ENCODE measurements at places on chromosomes 6 and 20.

- DNase-seq: no peak
These were observed 281.0 kb downstream of the TFAP2C start for GRCh38 chr20:56909918-56910714.

GRCh38 chr6:169158174-169158573 lies 95.5 kb downstream of the THBS2 start:
- no peak for DNase-seq

DNA sequence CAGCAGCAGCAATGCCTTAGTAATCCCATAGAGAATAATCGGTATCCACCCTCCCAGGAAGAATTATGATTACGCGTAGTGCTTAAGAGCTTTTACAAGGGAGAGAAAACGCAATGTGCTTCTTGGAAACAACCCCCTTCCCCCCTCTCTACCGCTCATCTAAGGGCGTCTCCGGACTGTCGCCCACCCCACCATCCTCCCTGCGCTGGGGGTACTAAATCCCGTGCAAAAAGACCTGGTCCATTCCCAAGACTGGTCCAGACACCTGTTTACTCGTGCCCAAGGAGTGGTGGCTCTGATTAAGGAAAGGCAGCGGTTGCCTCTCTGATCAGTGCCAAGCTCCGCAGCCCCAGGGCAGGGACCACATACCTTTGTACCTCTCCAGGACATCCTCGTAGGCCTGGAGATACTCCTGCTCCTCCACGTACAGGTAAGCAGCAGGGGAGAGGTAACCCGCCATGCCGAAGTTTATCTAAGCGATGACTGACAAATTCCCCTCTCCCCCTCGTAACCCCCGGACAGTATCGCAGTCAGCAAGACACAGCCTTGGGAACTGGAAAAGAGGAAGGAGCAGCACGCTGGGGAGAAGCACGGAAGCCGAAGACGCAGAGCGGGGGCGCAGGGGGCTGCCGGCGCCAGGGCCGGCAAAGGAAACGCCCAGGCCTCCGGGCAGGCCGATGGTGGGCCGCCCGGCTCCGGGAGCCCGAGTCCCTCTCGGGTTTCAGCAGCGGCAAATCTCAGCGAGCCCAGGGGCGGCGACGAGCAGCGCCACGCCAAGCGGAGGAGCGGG lies 112.0 kb upstream of the BEND6 start:
- no peak for DNase-seq

- no peak for DNase-seq
These were observed 296 bp downstream of the ADNP start for GRCh38 chr20:50930976-50931305.

DNA sequence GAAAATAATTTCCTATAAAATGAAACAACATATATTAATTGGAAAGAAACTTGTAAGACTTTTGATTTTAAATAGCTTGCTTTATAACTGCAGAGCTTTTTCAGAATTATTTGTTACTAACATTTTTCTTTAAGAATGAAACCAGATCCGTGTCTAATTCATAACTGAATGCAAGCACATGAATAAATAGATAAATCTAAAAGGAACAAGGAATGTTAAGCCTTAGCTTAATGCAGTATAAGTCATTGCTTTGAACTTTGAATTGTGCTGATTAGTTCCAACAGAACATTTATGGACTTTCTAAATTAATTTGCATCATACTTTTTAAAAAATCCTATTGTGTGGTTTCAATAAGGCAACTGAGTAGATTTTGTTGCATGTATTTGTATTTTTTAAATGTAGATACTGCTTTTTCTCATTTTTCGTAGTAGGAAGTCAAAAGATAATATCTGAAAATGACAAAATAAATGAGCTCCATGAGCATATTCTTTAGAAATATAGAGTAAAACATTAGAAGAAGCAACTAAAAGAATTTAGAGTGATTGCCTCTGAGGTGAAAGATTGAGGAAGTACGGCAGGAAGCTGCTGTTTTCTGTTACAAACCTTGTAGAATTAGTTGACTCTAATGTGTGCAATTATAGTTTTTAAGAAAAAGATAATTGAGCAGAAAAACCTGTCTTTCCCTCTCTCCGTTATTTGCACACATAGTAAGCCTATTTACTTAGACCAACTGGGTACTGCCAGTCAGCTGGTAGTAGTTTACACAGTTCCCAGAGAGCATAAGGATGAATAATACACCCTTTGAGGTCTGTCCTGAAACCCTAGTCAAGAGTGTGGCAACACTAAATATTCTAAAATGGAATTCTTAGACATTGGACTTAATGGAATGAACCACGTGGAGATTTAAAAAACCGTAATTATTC lies 32.6 kb upstream of the SLC35D3 start:
- no peak for DNase-seq

GRCh38 chr6:159312206-159312605 lies 143.0 kb downstream of the FNDC1 start:
- no peak for DNase-seq

DNA sequence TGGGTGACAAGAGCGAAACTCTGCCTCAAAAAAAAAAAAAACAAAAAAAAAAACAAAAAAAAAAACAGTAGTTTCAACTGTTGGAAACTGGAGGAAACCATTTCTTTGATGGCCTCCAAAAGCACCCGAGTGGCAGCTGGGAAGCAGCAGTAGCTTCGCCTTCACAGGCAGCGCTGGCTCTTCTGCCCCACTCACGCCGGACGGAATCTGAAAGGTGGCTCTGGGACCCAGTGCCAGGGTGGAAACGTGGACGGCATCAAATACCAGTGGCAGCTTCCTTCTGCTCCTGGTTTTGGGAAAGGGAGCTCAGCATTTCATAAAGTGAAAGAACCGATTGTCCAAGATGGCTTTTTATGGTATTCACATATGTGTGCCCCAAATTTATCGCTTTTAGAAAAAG lies 159.4 kb downstream of the SMOC2 start:
- no peak for DNase-seq

Measured in stimulated activated CD4-positive, alpha-beta T cell treated with anti-CD3 and anti-CD28 coated beads, Interleukin-12 subunit alpha, Interleukin-12 subunit beta, amount 100 ng/mL, for 48 hours (primary cell).